ENCODE measurements at places on chromosomes 12 and 14. TPM values are rescaled to one million over a fixed set of nuclear protein-coding genes. Genes with fewer than 3 reads are reported as not detected.
A peak's percentile ranks its signal among the peaks of the same experiment; 100 is the strongest.

ACOT6 gene
- not detected for total RNA-seq

DNA sequence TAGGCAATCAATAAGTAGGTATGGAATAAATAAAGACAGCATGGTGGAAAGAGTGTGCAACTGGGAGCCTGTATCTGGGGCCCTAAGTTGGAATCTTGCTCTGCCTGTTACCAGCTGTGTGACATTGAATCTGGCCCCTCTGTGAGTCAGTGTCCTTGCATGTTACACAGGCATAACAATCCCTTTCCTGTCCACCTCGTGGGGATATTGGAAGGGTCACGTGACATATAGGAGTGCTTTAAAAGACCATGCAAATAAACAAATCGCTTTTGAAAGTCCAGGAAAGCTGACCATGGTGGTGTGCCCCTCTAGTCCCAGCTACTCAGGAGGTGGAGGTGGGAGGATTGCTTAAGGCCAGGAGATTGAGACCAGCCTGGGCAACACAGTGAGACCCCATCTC, 51.1 kb upstream of the VRK1 start:
- no peak for DNase-seq

DNA sequence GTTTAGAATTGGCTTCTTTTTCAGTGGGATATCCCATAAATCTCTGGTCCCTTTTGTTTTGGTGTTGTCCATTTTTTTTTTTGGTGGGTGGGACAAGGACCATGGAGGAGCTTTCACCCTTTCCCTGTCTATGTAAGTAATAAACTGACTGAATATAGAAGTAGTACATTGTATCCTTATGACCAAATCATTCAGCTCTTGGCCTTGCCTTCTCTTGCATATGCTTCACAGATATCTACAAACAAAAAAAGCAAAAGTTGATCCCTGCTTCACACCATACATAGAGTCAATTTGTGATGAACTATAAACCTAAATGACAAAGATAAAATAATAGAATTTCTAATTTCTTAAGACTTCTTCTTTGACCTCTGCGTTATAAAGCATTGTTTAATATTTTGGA, 59.8 kb downstream of the SIX1 start:
- no peak for DNase-seq

DNA sequence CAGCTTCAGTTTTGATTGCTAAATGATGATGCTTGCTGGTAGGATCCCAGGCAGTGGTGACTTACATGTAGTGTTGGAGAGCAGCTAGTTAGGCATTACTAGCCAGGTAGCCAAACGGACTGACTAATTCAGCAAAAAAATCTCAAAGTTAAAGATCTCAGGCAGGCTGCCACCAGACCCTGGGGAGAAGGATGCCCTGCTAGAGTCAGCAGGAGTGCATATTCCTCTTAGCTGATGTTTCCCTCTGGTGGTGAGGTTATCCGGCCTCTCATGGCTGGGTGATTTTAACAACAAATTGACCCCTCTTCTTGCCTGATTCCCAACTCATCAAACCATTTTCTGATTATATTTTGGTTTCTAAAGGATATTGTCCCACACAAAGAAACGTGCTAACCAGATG, 2.8 kb downstream of the EFS start:
- DNase-seq = no peak

- no peak for DNase-seq
Measured at GRCh38 chr14:99698642-99699041, 14.5 kb downstream of the CYP46A1 start.

DNA sequence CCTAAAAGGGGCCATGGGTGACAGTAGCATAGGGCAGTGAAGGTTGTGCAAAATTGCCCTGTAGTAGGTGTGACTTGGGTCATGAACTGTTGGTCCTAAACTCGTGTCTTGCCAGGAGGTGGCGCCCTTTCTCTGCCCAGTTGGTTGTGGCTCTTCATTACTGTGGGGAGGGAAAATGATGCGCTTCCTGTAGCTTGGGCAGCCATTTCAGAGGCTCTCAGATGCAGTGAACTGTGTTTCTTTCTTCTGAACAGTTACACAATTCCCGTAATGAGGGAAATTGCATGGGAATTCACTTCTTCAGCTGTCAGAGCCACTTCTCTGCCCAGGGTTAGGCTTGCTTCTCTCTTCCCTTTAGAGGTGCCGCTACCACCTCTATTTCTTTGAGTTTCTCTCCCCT, 148.1 kb upstream of the NRXN3 start:
- DNase-seq = peak; percentile 2

- DNase-seq = no peak
Measured at GRCh38 chr12:124123296-124124000, 150.4 kb downstream of the ZNF664 start.

DNA sequence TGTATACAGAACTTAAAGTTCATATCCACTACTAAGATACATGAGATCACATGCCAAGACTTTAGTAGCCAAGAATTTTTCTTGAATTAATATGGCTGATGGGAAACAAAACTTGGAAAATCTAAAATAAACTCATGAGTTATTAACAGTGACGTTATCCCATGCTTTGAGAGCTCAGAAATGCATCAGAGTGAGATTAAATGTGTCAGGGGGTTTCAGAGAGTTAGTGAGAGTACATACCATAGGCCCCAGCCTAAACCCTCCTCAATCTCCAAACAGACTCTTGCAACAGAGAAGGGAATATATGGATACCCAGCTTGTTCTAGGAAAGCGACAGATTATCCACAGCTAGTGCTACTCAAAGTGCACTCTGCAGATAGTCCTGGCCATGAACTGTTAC, 19.3 kb downstream of the SLC35F4 start:
- DNase-seq = no peak

DNA sequence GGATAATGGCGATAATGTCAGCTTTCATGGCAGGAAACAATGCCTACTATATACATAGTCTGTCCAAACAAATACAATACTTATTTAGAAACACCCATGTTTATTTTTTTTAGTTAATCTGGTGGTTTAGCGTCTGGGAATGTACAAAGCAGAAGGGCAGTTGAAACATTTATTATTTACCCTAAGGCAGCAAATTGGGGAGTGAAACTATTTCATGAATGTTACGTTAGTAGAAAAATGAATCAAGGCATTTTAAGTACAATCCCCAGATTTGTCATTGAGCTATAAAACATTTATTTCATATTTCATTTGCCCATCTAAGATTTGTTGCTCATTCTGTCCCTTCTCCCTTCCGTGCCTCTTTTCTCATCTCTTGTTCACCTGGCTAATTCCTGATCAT, 87.1 kb upstream of the ATF1 start:
- no peak for DNase-seq

- DNase-seq = no peak
Measured at GRCh38 chr12:122813310-122813713, 21.9 kb upstream of the HIP1R start.

Data from dermis microvascular lymphatic vessel endothelial cell (primary cell).